RPMI7951 (cell line): ENCODE measurements at places on chromosomes 3 and 15. TPM values are rescaled to one million over a fixed set of nuclear protein-coding genes. Genes with fewer than 3 reads are reported as not detected.

DNA sequence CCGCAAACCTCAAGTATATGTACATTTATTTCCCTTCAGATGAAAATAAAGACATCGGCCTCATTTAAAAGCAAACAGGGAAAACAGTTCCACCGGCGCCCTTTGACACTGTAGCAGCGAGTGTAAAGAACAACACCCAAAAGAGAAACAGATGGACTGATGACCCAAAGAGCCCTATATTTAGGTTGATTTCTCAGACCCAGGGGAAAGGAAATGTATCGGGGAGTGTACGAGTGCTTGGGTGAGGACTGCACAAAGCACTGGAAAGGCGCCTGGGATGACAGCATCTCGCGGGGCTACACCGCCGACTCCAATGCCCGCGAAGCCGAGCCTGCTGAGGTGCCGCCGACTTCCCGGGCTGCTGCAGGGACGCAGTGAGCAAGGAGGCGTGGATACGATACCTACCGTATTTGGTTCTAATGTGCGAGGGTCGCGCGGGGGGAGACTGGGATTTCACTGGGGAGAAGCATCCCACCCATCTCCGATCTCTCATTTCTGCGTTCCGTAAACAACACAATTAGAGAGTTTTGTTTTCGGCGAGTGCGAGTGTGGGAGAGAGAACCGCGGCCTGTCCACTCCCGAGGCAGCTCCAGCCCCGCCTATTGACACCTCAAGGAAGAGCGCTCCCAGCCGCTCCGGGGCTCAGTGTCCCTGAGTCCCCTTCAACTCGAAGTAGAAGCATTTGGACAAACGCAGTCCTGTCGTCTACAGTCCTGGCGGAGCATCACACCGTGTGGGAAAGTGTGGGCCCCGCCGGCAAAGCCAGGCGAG is 2.0 kb downstream of the MECOM start:
- peak; percentile 23 for DNase-seq

GRCh38 chr15:37693926-37694325 is 240.5 kb upstream of the TMCO5A start:
- no peak for DNase-seq

DNA sequence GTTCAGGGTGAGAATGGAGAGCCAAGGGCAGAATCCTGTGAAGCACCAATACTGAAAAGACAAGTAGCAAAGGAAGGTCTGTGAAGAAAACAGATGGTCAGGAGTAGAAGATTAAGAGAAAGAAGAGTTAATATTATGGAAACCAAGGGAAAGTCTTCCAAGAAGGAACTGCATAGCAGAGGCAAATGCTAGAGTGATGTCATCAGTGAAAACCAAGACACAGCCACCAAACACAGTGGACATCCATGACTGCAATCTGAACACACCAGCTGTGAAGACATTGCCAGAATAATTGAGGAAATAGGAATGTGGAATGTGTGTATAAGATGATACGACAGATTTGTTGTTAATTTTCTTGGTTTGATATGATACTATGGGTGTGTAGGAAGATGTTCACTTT is 26.8 kb upstream of the ZBTB38 start:
- DNase-seq = no peak

GRCh38 chr3:88003115-88003755 is 55.6 kb downstream of the CGGBP1 start:
- peak; percentile 54 for DNase-seq

GRCh38 chr3:108489776-108490175 is 20.6 kb downstream of the MYH15 start:
- DNase-seq = peak; percentile 49

OTOL1 gene
- not detected in 2 replicates for total RNA-seq

DNA sequence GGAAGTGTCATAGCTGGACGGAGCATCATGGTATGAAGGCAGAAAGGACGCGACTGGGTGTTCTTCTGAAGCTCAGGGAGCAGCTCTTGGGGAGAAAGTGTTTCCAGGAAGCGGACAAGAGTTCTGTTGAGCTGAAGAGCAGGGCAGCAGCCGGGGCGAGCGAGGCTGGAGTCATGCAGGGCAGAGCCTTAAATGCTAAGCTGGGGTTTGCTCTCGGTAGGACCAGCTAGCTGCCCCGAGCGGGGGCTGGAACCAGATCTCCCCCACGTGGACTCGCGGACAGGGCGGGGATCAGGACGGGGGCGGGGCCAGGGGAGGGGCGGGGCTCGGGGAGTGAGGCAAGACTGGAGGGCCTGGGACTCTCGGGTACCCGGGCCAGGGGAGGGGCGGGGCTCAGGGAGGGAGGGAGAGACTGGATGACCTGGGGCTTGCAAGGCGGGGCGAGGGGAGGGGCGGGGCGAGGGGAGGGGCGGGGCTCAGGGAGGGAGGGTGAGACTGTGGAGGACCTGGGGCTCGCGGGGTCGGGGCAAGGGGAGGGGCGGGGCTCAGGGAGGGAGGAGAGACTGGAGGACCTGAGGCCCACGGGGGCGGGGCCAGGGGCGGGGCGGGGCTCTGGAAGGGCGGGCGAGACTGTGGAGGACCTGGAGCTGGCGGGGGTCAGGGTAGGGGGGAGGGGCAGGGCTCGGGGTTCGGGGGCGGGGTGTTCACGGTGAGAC is 461 bp upstream of the FAH start:
- DNase-seq = peak; percentile 95

DNA sequence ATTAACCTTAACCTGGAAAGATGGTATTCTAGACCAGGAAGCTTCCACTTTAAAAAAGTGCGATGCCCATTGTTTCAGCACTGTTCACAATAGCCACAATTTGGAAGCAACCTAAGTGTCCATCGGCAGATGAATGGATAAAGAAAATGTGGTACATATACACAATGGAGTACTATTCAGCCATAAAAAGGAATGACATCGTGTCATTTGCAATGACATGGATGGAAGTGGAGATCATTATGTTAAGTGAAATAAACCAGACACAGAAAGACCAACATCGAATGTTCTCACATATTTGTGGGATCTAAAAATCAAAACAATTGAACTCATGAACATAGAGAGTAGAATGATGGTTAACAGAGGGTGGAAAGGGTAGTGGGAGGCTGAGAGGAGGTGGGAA is 94.2 kb downstream of the NR2F2 start:
- DNase-seq = no peak

IQCF5 gene
- total RNA-seq = not detected in 2 replicates

DNA sequence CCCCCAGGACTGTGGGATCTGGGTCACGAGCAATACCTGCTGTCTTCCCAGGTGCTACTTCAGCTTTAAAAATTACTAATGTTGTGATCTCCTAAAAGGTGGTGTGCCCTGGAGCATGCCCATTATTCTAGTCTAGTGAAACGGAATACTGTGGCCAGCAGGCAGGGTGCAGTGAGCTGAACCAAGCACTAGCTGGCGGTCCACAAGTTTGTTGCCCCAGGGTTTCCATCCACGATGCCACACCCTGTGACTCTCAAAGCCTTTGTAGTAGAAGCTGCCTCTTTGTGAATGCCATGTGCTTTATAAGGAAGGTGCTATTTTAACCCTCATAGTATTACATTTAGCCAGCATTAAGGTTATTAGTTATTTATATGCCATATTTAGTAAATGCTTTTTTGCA is 49.1 kb downstream of the PXYLP1 start:
- DNase-seq = no peak

PLA2G4E gene
- total RNA-seq = not detected in 2 replicates

DNA sequence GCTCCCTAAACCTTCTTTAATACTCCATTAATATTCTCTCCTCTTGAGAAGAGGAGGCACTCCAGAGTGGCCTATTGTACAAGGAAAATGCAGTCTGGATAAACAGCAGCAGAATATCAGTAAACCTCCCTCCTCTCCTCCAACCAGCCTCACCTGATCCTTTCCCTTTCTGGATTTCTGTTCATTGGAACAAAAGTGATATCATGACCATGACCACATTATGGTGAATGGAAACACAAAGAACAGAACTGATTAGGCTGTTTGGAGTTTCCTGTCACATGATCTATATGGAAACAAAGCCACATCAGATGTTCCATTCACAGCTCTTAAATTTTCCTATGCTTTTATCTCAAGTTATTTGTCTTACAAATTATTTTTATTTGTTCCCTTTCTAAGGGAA is 14.6 kb downstream of the C2CD4B start:
- no peak for DNase-seq

DNA sequence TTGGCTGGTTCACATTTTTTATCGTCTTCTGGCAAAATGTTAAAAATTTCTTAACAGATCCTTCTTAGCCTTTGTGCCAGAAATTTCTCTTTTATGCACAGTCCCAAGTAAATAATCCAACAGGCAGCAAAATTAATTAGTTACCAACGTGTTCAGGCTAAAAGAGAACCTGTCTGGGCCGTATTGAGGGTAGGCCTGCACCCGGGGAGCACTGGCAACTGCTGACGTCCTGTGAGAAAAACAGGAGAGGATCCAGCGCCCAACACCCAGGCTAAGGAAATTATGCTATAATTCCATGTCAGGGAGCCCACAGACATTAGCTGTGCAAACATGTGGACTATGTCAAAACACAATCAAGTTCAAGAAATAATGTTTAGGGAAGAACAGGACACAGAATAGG is 30.7 kb upstream of the CSTA start:
- no peak for DNase-seq

HESX1 gene
- total RNA-seq = 1.9 and 2.5 TPM in 2 replicates

DNA sequence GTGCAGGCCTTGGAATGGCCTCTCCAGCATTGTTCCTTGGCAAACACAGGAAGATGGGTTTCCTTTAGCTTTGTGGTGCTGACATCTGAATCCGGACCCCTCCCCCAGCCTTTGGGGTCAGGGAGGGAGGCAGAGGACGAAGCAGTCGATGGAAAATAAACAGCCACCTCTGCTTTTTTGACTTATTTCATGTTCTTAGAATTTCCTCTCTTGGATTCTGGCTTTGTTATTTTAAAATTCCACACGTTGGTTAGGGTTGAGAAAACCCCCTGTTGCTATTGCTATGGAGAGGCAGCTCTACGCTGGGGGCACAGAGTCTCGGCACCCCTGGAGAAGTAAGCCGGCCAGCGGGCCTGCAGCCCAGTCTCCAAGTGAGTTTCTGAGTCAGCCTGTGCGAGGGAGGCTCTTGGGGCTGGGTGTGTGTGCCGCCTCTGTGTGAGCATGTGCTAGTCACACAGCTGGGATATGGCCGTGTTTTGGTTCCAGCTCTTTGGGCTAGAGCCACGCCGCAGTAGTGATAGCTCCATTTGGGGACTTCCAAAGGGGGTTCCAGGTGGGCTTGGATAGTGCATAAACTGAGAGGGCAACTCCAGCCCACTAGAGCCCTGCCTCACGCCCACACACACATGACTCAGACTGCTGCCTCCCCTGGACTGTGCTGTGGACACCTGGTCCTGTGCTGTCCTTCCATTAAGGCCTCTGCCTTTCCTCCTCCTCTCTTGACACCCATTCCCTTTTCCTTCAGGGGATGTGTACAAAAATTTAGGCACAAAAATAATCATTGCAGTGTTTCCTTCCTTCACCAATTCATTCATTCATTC is 58.8 kb downstream of the AMOTL2 start:
- DNase-seq = peak; percentile 79
